Progenitor cell of endocrine pancreas (in vitro differentiated cells): ENCODE measurements at places on chromosomes 16 and 17. TPM values are rescaled to one million over a fixed set of nuclear protein-coding genes. Genes with fewer than 3 reads are reported as not detected.

Gene HOXB7
- total RNA-seq: 0.55 and 1.5 TPM in 2 replicates

DNA sequence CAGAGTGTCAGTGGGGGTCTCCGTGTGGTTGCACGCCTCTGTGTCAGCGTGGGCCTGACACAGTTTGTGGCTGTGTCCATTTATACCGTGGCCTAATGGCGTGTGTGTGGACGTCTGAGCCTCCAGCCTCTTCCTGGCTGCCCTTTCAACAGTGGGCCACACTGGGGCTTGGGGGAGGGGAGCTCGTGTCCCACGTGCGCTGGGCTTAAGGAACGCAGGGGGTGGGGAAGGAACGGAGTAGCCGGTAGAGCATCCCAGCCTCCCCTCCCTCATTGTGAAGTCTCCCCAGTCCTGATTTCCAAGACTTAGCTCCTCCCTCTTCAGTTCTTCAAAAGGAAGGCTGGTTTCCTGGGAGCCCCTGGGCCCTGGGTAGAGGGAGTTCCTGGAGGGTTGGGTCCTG lies 9.5 kb upstream of the HES7 start:
- no peak for DNase-seq
- no peak overlapping the region for H3K27ac ChIP-seq
- peaks cover 34% of the 10 kb centered on the region for H3K27me3 ChIP-seq
- no peak overlapping the region for H3K4me3 ChIP-seq
- H3K36me3 ChIP-seq: no peaks in the 10 kb centered on the region

GRCh38 chr16:88939245-88939971 lies 37.6 kb downstream of the CBFA2T3 start:
- H3K4me3 ChIP-seq: peak overlapping the region; percentile 64
- H3K27ac ChIP-seq: peak overlapping the region; percentile 58
- no peaks in the 10 kb centered on the region for H3K4me1 ChIP-seq
- no peak for DNase-seq
- peaks cover 20% of the 10 kb centered on the region for H3K27me3 ChIP-seq
- no peaks in the 10 kb centered on the region for H3K36me3 ChIP-seq

DNA sequence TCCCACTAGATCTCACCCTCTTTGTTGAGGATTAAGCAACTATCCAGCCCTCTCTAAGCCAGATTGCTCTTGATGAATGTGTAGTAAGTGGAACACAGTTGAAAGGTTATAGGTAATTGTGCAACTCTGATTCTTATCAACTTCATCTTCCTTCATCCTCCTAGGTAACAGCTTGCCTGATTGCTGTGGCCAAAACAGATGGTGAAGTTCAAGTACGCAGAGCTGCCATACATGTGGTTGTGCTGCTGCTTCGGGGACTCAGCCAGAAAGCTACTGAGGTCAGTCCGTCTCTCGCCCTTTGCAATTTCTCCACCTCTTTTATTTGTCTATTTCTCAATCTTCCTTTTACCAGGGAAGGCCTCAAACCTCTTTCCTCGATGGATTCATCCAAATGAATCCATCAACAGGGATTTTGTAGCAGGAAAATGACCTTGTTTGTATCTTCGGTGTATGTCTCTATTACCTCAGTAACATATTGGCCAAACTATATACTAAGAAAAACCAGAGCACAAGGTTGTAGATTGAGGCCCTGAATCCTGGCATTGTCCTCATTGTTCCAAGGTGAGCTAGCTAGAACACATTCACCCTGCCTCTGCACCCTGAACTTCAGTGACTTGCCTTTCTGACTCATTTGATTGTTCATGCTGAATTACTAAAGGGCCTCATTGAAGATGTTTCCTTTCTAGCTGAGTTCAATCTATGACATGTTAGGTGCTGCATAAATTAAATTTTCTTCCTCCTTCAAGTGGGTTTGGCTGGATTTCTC lies 65.1 kb upstream of the HAS3 start:
- DNase-seq: no peak
- H3K27ac ChIP-seq: no peak overlapping the region
- no peaks in the 10 kb centered on the region for H3K27me3 ChIP-seq
- peaks cover 7% of the 10 kb centered on the region for H3K36me3 ChIP-seq
- H3K4me1 ChIP-seq: no peaks in the 10 kb centered on the region
- no peak overlapping the region for H3K4me3 ChIP-seq

Gene ALDH3A2
- 127 and 145 TPM in 2 replicates for total RNA-seq

DNA sequence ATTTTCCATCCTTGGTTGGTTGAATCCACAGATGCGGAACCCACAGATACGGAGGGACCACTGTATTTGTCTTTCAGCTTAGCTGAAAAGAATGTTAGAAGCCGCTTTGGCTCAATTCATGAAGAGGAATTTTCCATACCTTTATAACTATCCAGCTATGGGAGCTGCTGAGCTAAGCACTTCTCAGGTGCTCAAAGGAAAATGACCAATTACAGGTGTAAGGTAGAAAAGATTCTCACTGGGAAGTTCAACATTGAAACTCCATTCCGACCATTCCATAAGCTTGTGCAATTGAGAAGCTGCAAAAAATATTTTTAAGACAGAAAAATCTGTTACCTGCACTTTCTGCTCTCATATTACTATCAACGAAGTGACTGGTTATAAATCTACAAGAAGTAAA lies 2.7 kb downstream of the AHSP start:
- H3K36me3 ChIP-seq: no peaks in the 10 kb centered on the region
- H3K27ac ChIP-seq: no peak overlapping the region
- no peak for DNase-seq
- peaks cover 3% of the 10 kb centered on the region for H3K4me1 ChIP-seq

GRCh38 chr16:28623172-28623711 lies 13.4 kb upstream of the SULT1A1 start:
- H3K27ac ChIP-seq: no peak overlapping the region
- H3K36me3 ChIP-seq: no peaks in the 10 kb centered on the region
- H3K27me3 ChIP-seq: no peaks in the 10 kb centered on the region
- H3K4me1 ChIP-seq: peaks cover 14% of the 10 kb centered on the region
- DNase-seq: no peak
